Ovary (tissue), 10 donors: ENCODE measurements at places on chromosomes 2 and 18.

- DNase-seq = no peak
Measured at GRCh38 chr2:229575569-229576315, 138.6 kb downstream of the DNER start.

DNA sequence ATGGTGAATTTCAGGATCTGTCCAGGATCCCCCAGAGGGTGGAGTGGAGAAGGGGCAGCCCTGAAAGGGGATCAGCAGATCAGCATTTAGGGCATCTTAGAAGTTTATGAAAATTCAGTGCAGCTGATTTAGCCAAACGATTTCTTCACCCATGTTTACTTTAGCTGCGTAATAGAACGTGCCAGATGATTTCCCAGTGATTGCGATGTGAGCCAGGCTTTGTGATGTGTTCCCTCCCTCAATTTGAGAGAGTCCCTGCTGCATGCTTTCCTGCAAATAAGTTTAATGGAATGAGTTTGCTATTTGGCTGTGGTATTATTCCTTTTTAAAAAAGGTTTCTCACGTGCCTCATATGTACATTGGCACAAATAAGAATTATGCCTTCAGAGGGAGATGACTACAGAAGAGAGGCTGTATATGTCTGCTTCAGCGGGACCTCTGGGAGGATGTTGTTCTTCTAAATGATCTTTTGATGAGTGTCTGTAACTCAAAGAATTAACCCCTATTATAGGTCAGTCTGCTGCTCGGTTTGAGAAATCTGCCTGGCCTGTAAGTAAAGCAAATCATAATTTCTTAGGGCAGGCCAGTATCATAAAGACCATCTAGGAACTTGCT lies 111.9 kb downstream of the MRO start:
- DNase-seq = no peak

DNA sequence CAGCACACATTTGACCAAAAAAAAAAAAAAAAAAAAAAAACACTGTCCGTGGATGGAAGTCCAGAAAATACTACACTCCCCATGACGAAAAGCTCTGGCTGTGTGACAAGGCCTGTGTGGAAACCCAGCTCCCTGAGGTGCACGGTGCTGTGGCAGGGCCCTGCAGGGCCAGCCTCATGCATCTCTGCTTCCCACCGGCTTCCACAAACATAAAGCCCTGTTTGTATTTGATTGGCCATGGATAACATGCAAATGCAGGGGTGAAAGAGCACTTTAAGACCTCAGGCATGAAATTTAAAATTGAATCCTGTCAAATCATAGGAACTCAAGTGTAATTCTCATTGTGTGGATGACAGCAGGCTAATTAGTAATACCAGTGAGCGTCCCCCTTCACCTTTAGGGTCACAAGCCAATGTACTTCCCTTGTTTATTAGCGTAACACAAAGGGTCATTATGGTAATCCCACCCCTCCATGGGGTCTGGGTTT lies 757.2 kb downstream of the GALR1 start:
- DNase-seq = no peak

- no peak for DNase-seq
Measured at GRCh38 chr2:129191530-129191929, 787.9 kb upstream of the RAB6C start.

GRCh38 chr2:176704282-176704858 lies 435.1 kb downstream of the MTX2 start:
- DNase-seq = no peak

DNA sequence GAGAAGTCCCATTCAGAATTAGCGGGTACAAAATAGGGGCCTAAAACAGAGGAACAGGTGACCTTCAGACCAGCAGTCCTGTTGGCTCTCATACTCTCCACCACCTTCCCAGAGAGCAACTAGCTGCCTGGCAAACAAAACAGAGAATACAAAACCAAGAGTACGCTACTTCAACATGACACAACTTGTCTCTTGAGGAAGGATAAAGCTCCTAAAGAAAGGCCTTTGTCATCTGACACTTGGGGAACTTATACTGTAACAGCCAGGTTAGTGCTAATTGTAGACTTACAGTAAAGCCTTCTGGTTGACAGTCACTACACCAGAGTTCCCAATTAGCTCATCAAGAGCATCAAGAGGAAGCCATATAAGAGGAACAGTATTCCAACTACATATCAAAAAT lies 282.1 kb upstream of the NT5C1B start:
- DNase-seq = no peak

- DNase-seq = no peak
Measured at GRCh38 chr2:70192516-70192915, 1.7 kb upstream of the C2orf42 start.

GRCh38 chr2:109260886-109261700 lies 132.1 kb downstream of the SH3RF3 start:
- no peak for DNase-seq

DNA sequence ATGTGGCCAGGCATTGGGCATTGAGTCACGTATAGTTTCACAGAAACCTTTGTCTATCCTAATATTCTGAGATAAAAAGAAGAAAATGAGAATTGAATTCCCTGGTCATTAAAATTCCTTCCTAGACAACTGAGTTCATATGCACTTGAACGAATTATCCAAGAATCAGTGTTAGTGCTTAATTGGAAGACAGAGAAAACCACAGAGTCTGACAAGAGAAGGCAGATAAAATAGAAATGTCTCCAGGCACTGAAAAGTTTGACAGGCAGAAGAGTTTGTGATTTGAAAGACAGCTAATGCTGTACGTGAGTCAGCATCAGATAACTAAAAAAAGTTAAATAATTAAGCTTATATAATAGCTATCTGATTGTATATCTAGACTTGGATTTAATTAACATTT lies 47.7 kb upstream of the TRIB2 start:
- no peak for DNase-seq
